Sigmoid colon (tissue), 7 donors: ENCODE measurements at places on chromosomes 16 and 17. TPM values are rescaled to one million over a fixed set of nuclear protein-coding genes. Genes with fewer than 3 reads are reported as not detected.

DNA sequence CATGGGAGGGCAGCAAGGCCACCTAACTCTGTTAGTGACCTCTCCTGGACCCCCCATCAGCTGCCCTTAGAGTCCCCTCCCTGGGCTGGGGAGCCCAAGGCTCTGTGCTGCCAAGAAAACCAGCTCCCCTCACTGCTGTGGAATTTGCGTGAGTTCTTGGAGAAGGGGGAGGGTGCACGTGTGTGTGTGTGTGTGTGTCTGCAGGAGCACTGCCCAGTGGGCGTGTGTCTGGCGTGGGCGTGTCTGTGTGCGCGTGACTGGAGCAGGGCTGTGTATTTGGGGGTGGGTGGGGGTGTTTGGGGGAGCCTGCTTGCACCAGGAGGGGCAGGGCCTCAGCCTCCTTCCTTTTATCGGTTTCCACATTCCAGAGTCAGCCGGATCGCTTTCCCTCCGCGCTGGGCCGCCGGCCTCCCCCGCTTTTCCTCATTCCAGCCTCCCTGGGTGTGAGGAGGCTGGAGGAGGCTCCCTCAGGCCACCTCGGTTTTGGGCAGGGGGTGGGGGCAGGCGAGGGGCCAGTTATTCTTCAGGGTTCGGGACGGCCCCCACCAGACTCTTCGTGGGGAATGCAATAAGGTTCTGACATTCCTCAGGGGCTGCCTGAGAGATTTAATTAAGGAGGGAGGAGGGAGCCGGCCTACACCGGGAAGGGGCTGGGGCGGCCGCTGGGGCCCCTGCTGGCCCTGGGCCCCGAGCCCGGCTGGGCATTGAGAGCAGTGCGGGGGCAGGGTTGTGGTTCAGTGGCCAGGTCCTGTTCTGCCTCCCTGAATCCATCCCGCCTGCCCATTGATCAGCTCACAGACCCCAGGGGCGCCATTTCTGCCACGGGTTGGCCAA lies 2.5 kb downstream of the VASN start:
- peak; percentile 95 for DNase-seq

DNA sequence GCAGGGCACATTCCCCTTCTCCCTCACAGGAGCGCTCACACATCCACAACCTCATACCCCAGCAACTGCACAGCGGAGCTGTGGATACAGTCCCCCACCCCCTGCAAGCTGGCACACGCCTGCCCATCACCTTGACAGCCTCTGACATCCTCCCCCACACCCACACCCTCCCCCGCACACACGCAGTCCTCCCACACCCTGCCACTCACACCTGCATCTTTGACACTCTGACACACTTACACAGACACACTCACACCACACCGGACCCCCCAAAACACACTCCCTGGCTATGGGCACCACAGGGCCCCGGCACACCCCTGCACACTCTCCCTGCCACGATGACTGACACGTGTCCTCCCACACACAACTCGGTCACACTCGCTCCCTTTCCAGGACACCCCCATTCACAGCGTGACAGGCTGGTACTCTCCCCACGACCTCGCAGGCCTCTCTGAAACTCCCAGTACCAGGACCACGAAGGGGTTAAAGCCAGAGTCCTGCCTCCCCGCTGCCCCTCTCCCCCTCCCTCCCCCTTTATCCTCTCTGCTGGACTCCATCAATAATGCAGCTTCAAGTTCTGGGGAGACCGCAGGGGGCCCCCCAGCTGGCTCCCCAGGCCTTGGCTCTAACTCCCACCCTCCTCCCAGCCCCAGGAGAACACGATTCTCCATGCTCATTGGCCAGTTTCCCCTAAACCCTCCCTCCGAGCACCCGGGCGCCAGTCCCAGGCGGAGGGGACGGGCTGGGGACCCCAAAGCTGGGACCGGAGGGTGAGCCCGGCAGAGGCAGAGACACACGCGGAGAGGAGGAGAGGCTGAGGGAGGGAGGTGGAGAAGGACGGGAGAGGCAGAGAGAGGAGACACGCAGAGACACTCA lies at the start of gene PPP1R1B:
TSS of gene PPP1R1B (plus strand) at position 782 of the 876 bp plus-strand sequence. CDS start 441 bp downstream, outside the sequence.
- no peak for DNase-seq

GRCh38 chr16:86575095-86575685 lies 3.2 kb upstream of the FOXL1 start:
- DNase-seq, result no peak

- DNase-seq, result no peak
Measured at GRCh38 chr17:55580596-55581133, 69.4 kb upstream of the SMIM36 start.

The PRR11 gene
- total RNA-seq, result not detected

The C17orf50 gene
- total RNA-seq, result not detected

The PRSS36 gene
- total RNA-seq, result 7.3 TPM
